ENCODE measurements at places on chromosomes 11 and 22. TPM values are rescaled to one million over a fixed set of nuclear protein-coding genes. Genes with fewer than 3 reads are reported as not detected.
A peak's percentile ranks its signal among the peaks of the same experiment; 100 is the strongest.

MMP1 gene
- total RNA-seq = 21.5 TPM

RCOR2 gene
- total RNA-seq = 54.9 TPM

OR52I2 gene
- total RNA-seq = not detected

OR5P2 gene
- total RNA-seq = not detected

- no peak for DNase-seq
Measured at GRCh38 chr22:31279821-31280505, 12.3 kb downstream of the PIK3IP1 start.

- no peak for DNase-seq
Measured at GRCh38 chr22:48872271-48873190, 955.1 kb downstream of the BRD1 start.

ZNF195 gene
- total RNA-seq = 42.9 TPM

DNA sequence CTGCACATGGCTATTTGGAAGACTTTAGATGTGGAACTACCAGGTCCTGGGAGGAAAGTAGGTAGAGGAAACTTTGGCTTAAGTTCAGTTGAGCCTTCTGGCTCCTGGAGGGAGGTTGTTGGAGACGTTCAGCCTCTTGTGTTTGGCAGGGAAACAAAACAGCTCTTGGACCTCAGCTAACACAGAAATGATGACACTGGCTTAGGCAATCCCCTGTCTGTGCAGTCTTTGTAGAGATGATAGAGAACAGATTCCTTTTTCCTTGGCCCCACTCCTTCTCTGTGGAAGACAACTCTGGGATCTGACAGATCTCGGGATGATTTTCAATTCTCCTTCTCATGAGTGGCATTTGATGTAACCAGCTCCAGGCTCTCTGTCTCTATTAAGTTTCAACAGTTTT, 428.5 kb downstream of the TMEM135 start:
- DNase-seq = no peak

DNA sequence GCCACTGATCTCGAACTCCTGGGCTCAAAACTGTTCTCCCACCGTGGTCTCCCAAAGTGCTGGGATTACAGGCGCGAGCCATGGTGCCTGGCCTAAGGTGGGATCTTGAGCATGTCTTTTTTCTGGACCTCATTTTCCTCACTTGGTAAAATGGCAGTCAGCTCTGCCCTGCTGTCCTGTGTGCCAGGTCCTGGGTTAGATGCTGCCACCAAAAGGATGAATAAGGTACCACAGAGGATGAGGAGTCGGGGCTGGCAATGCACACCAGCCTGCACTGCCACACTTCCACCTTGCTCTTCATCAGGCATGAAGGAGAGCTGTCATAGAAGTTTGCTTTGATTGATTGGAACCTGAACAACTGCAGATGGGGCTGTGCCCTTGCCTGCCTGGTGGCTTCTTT, 32.3 kb downstream of the ACO2 start:
- peak; percentile 57 for DNase-seq

- DNase-seq = no peak
Measured at GRCh38 chr11:30329150-30329940, 6.4 kb downstream of the ARL14EP start.

DNA sequence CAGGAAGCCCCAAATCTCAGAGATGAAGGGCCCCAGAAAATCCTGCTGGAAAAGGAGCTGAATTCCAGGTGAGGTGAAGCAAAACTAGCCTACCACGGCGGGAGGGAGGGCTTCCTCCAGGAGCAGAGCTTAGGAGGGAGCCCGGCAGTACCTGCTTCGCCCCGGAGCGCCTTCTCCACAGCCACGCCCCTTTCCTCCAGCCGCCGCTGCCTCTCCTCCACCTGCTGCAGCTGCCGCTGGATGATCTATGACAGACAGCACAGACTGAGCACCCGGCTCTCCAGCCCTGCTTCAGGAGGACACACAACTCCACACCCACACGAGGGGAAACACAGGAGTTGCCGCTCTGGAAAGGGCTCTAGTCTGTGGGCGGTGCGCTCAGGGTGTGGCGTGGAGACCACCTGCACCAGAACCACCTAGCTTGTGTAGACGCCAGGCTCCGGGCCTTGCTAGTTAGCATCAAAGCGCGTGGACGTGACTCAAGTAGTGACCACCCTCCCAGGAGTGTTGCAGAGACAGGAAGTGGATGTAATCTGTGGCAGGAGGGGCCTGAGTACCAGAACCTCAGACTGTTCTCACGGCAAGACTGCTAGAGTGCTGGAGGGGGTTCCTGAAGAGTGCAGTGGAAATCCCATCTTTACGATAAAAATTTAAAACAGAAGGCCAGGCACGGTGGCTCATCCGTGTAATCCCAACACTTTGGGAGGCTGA, 34.6 kb upstream of the BID start:
- no peak for DNase-seq

DNA sequence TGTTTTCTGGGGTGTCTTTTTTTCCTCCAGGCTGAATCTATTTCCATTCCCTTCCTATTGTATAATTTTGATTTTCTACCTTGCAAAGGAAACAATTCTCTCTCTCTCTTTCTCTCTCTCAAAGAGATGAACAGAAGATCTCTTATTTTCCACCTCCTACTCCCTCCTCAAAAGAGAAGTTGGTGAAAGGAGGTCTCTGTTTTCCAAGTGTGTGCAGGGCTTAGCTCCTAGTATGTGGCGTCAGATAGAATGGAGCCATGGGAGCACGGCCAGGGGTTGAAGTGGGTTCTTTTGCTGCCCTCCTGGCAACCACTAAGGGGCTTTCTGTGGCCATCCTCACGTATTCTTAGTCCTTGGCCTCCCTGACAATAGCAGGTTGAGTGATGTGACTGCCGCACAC, 480 bp downstream of the TRIM34 start:
- no peak for DNase-seq

GRCh38 chr22:42188808-42189447, 58.3 kb upstream of the CYP2D6 start:
- DNase-seq = peak; percentile 23

TRIM51 gene
- not detected for total RNA-seq

DNA sequence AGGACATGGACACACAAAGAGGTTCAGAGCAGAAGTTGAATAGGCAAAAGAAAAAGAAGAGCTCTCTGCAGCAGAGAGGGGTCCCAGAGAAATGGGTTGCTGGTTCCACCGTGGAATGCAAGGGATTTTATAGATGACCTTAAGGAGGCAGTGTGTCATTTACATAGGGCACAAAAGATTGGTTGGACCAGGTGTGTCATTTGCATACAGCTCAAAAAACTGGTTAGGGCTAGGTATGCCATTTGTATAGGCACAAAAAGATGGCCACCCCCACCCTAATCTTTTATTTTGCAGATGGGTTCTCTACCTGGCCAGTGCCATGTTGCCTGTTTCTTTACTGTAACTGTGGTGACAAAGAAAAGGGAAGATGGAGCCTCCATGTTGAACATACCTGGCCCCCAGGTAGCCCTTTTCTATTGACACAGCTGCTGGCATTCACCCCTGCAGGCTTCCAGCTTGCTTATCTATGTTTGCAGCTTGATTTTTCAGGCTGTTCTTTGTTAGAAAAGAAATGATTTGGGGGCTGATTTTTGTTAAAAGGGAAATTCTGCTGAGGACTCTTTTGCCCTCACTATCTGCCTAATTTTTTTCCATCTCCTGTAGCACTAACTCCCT, 3.1 kb upstream of the CAVIN3 start:
- DNase-seq = no peak

GRCh38 chr11:44286268-44286880, 23.6 kb downstream of the ALX4 start:
- DNase-seq = peak; percentile 51
